ENCODE measurements at places on chromosomes 6 and 20.

GRCh38 chr6:96466147-96466863, 55.3 kb upstream of the UFL1 start:
- no peak for DNase-seq

- DNase-seq, result no peak
Observed at GRCh38 chr20:63891061-63892002, 3.6 kb upstream of the DNAJC5 start.

DNA sequence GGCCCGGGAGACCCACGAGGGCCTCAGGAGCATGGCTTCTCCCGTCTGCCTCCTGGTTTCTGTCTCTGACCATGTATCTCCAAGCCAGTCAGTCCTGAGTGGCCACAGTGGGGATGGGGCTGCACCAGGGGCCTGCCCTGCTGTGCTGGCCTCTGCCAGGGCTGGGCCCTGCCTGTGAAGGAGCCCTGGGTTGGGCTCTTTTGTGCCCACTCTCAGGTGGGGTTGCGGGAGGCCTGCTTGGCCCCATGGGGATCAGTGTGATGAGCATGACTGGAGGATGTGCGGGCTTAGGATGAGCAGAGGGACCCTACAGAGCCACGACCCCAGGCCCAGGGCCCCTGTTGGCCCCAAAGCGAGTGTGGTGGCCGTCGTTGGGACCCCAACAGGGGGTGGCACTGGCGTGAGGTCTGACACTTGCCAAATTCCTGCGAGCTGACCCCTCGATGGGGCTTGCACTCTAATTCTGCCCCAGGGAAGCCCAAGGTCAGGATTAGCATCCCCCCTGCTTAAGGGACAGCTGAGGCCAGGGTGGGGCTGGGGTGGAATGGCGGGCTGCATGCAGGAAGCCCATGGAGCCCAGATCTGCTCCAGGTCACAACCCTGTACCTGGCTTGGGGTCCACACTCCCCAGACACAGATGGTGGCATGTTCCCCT, 90.0 kb upstream of the BHLHE23 start:
- DNase-seq, result peak; percentile 22

GRCh38 chr6:54087721-54088120, 23.5 kb upstream of the MLIP start:
- DNase-seq, result no peak

GRCh38 chr6:33702345-33702977, 9.0 kb downstream of the UQCC2 start:
- peak; percentile 52 for DNase-seq
